ENCODE measurements at places on chromosomes 12 and 14.

GRCh38 chr12:130478786-130479185 is 141.1 kb downstream of the PIWIL1 start:
- DNase-seq, result no peak

GRCh38 chr14:25089496-25089895 is 39.5 kb upstream of the STXBP6 start:
- no peak for DNase-seq

DNA sequence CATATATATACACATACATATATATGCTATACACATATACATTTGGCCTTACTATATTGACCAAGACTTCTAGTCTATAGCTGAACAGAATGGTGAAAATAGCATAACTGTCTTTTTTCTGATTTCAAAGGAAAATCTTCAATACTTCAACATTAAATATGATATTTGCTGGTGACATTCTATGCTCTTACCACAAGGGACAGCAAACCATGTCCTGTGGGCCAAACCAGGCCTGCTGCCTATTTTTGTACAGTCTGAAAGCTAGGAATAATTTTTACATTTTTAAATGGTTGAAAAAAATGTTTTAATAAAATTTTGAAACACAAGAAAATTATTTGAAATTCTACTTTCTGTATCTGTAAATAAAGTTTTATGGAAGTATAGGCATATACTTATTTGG is 63.6 kb downstream of the EML5 start:
- no peak for DNase-seq

DNA sequence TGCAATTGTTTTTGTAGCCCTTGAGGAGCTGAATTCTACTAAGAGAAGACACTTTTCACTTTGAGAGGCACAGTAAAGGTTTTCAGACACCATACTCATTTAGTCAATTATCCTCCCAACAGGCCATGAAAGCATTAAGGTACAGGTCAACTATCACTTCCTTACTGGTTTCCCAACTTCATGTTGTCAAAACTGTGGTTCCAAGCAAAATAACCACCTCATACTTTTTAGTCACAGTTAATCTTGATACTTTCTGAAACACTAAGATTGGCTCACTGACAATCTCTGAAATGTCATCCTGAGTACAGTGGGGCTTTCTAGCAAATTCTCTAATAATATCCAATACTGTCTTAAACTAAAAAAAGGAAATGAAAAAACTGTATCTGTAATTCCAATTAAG is 71.7 kb downstream of the SLC2A13 start:
- DNase-seq, result no peak

DNA sequence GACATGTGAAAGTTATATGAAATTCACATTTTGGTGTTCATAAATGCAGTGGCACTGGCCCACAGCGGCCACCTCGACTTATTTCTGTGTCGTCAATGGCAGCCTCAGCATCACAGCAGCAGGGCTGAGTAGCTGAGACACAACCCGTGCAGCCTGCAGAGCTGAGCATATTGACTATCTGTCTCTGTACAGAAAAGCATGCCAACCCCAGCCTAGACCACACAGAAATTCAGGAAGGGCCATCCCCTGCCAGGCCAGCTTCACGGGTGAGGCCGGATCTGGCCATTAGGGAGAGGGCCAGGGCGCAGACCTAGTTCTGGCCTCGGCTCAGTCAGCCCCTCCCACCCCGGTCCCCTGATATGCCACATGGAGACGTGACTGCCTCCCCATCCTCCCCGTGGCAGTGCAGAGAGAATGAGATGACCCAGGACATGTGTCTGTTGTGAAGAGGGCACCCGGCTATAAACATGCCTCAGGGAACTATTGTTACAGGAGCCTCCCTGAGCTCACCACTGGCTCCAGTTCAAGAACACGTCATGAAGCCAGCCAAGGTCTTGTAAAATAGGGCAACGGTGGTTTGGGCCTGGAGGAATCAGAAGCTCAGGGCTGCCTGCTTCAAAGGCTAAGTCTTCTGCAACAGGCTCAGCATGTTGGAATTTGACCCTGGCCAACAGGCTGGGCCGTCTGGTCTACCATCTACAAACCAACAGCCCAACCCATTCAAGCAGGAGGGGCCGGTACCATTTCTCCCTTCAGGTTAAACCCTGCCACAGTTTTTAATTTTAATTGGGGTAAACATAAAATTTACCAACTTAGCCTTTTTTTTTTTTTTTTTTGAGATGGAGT is 25.5 kb downstream of the SCARB1 start:
- no peak for DNase-seq
